ENCODE measurements at places on chromosomes 4 and X.

DNA sequence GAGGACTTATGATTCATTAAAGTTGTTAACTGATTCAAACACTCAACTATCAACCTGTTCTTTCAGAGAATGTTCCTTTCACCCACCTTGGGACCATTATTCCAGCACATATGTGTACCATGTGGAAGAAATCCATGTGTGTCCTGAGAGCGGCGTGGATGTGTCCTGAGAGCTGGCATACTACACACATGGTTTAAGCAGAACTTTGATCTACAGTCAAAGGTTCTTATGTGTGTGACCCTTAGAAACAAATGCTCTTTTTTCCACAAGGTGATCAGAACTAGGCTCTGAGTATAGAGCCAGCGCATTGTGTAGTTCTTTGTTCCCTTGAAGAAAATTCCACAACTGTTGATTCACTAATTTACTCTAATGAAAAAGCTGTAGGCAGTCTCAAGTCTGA lies 332.0 kb downstream of the NR3C2 start:
- no peak for DNase-seq

GRCh38 chr4:112386071-112386470 lies 88.9 kb downstream of the ALPK1 start:
- DNase-seq, result no peak

- no peak for DNase-seq
These were observed 870.0 kb upstream of the INTU start for GRCh38 chr4:126762663-126763247.

DNA sequence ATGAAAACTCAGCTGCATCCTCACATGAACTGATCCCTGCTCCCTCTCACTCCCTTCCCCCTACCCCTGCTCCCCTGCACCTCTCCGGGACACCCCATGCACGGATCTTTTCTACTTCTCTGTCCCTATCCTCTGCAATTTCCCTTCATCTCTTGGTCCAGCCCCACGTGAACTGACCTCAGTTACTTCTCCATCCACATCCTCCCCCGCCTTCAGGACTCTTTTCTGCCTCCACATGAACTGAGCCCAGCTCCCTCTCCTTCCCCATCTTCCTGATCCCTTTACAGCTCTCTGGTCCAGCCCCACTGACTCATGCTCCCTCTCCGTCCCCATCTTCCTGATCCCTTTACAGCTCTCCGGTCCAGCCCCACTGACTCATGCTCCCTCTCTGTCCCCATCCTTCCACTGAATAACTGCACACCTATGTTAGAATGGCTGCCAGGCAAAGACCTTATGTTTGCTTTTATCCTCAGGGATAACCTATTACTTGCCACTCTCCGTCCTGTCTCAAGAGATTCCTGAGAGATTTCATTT lies 5.6 kb downstream of the CETN2 start:
- no peak for DNase-seq

- no peak for DNase-seq
These were observed 61.6 kb downstream of the SYNPO2 start for GRCh38 chr4:118950224-118950623.

GRCh38 chrX:16552546-16552945 lies 97.4 kb upstream of the S100G start:
- peak; percentile 6 for DNase-seq

DNA sequence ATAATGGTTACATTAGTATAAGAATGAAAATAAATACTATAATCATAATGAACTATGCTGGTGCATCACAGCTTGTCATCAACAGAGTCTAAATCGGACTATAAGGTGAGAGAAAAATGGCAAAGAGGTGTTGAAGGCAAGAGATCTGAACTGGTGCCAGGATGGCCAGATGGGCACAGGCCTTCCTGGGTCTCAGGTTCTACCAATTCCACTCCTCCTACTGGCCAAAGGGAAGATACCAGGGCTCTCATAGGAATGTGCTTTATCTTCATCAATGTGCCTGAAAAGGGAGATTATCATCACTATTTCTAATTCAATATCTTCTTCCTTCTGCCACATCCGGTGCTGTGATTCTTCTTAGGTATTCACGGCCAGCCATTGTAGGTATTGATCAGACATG lies 107.6 kb downstream of the GASK1B start:
- DNase-seq, result no peak

GRCh38 chr4:163448540-163449203 lies 24.9 kb downstream of the TKTL2 start:
- peak; percentile 15 for DNase-seq

DNA sequence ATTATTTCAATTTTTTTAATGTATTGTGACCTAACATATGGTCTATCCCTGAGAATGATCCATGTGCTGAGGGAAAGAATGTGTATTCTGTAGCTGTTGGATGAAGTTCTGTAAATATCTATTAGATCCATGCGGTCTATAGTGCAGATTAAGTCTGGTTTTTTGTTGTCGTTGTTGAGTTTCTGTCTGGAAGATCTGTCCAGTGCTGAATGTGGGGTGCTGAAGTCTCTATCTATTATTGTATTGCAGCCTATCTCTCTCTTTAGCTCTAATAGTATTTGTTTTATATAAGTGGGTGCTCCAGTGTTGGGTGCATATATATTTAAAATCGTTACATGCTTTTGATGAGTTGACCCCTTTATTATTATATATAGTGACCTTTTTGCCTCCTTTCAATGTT lies 26.2 kb upstream of the PAGE3 start:
- no peak for DNase-seq

DNA sequence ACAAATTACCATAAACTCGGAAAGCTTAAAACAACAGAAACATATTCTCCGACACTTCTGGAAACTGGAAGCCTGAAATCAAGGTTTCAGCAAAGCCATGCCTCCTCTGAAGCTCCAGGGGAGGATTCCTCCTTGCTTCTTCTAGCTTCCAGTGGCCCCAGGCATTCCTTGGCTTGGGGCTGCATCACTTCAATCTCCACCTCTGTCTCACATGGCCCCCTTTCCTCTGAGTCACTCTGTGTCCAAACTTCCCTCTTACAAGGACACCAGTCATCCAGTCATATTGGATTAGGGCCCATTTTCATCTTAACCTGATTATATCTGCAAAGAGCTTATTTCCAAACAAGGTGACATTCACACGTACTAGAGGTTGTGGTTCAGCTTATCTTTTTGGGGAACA lies 17.3 kb downstream of the PARM1 start:
- DNase-seq, result no peak
